Cerebellar nuclear complex (tissue), 1 donor: ENCODE measurements at places on chromosomes 6 and 20.

DNA sequence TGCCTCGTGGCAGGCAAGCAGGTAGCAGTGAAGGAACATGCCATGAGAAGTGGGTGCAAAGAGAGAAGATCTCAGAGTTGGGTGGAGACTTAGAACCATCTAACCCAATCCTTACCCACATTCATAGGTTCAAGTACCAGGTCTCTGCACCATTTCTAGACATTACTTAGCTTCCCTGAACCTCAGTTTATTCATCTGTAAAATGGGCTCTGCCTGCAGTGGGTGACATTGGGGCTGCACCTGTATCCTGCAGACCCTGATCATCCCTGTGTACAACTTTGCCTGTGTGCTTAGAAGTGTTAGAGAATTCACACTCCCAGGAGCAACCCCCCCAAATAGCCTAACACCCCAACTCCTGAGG lies 42.7 kb downstream of the SNX5 start:
- DNase-seq = no peak

- no peak for DNase-seq
These were observed 78.8 kb upstream of the OPRM1 start for GRCh38 chr6:153960281-153960680.

- no peak for DNase-seq
These were observed 621.6 kb downstream of the KIF16B start for GRCh38 chr20:15951658-15952057.

DNA sequence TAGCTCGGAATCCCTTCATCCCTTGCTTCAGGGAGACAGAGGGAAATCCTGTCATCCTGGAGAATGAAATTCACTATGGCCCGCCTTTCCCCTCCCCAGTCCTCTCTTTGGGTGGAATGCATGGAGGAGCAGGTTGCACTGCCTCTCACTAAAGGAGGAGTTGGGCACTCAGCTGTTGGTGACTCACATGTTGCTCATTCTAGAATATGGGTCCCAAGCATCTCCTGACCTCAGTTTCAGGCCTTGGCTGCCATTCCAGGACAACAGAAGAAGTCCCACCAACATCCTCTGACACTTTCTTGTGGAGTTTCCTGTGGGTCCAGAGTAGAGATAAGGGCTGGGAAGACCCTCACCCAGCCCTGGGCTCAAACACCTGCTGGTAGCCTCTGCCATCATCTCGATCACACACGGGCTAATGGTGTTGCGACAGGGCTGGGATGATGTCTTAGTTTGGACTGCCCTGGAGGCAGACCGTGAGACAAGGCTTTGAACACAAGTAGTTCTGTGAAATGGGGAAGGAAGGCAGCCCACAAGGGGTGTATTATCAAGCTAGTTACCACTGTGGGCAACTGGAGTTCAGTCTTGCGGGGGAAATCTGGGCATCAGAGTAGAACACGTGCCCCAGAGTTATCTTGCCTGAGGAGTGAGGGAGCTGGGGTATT lies 52.4 kb upstream of the RNF24 start:
- no peak for DNase-seq

GRCh38 chr20:39880890-39881289 lies 808.1 kb downstream of the MAFB start:
- DNase-seq = no peak

DNA sequence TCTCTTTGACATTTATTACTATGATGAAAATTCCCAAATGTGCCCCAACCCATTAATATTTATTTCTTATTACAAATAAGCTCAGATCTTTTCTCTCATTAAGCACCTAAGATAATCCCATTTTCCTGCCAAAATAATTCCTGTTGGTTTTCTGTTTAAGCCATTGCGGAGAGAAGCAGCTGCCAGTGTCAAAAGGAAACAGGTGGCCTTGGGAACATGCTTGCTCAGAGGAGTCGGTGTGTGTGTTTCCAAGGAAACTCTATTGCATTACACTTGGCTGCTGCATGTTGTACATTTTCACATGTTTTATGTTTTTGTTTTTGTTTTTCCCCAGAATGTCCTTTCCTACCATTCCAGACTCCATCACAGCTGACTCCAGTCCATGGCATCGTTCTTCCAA lies 56.4 kb downstream of the CD24 start:
- DNase-seq = no peak

DNA sequence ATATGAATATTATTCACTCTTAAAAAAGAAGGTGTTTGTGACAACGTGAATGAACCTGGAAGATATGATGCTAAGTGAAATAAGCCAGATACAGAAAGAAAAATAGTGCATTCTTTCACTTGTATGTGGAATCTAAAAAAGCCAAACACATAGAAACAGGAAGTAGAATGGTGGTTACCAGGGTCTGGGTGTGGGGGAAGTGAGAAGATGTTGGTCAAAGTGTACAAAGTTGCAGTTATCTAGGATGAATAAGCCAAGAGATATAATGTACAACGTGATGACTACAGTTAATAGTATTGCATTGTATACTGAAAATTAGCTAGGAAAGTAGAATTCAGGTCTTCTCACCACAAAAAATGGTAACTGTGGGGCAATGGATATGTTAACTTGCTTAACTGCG lies 151.1 kb upstream of the HCRTR2 start:
- no peak for DNase-seq

DNA sequence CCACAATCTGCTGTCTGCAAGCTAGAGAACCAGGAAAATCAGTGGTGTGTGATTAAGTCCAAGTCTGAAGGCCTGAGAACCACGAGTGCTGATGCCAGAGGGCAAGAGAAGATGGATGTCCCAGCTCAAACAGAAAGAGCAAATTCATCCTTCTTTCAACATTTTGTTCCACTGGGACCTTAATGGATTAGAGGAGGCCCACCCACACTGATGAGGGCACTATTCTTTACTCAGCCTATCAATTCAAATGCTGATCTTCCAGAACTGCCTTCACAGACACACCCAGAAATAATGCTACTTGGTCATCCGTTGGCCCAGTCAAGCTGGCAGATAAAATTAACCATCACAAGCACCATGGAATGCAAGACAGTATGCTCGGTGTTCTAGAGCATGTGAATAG lies 226.6 kb upstream of the SASH1 start:
- DNase-seq = no peak

DNA sequence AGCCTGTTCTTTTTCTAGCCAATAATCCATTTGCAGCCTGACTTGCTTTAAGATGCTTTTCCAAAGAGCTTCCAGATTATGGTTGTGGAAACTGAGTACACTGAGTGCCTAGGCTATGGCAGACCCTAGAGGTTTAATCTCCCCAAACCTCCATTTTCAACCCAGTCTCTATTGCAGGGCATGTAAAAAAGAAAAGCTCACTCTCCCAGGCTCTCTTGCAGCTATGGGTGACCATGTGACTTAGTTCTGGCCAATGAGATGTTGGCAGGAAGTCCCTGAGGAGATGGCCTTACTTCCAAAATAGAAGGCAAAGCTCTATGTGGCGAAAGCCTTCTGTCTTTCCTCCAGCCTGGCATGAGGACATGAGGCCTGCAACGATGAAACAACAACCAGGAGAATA lies 3.8 kb downstream of the PDRG1 start:
- no peak for DNase-seq

GRCh38 chr6:17045581-17046322 lies 56.1 kb upstream of the STMND1 start:
- DNase-seq = no peak

- DNase-seq = no peak
These were observed 463 bp upstream of the SLC22A2 start for GRCh38 chr6:160259143-160259425.

- no peak for DNase-seq
These were observed 277.0 kb upstream of the TBX18 start for GRCh38 chr6:85041376-85041775.

- no peak for DNase-seq
These were observed 7.0 kb downstream of the EMILIN3 start for GRCh38 chr20:41359541-41360011.

GRCh38 chr6:34584694-34585093 lies 28.6 kb upstream of the SPDEF start:
- DNase-seq = no peak

DNA sequence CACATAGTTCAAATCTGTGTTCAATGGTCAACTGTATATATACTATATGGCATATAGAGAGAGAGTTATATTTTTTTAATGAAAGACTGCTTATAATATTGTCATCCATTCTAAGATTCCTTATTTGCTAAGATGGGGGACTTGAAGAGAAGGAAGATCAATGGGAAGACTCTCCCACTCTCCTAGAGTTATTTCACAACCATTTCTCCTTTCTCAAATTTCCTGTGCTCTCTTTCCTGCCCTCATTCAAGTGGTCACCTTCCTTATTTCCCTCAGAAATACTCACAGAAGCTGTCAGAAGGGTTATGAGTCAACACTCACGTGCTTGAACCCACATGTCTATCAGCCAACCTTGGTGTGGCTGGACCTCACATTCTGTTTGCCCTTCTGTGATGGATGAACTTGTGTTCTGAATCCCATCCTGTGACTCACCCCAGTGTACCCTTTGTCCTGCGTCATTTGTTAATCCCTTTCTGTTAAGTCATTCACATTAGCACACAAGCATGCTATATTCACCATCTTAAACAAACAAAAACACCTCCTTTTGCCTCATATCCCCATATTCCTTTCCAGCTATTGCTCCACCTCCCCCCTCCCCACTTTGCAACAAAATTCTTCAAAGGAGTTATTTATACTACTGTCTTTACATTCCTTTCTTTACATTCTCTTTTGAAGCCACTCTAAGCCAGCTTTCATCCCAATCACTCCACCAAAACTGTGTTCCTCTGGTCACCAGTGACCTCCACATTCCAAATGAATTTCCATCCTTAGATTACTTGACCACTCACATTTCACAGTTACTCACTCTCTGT lies 279.3 kb upstream of the TCF21 start:
- DNase-seq = no peak
